ENCODE measurements at places on chromosomes 12 and 14.

- DNase-seq, result no peak
Measured at GRCh38 chr12:112564160-112564784, 145.5 kb downstream of the PTPN11 start.

DNA sequence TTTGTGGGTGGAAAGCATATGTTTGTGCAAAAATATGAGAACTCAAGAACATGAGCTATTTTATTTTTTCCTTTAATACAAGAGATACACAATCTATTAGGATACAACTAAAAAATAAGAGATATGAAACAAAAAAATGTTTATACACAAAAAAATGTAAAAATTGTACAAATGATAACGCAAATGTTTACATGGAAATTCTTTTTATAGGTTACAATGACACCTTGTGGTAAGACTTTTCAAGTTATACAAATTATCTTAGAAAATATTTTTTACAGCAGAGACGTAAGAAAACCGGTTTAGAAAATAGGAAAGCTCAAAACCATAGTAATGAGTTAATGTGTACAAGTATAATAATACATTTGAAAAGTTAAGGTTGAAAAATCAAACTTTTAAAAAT lies 25.5 kb downstream of the CEP83 start:
- DNase-seq, result no peak

- no peak for DNase-seq
Measured at GRCh38 chr14:53963320-53964227, 6.9 kb upstream of the BMP4 start.

- DNase-seq, result no peak
Measured at GRCh38 chr12:112987561-112987960, 9.2 kb downstream of the OAS2 start.

GRCh38 chr12:57835366-57836288 lies 10.9 kb downstream of the CTDSP2 start:
- DNase-seq, result no peak

DNA sequence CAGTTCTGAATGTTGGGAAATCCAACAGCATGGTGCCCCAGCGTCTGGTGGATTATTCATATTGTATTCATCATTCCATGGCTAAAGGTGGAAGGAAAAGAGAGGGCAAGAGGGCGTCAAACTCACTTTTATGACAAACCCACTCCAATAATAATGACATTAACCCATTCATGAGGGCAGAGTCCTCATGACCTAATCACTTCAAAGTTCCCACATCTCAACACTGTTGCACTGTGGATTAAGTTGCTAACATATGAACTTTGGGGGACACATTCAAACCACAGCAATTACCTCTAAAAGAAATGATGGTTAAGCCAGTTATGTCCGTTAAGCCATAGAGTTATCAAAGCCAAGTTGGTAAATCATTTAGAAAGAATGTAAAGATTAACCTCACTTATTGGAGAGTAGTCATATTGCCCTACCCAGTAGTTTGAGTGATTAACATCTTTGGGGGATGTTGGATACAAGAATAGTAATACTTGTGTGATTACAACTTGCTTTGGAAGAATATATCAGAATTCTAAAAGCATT lies 212.4 kb upstream of the FLRT2 start:
- DNase-seq, result no peak

GRCh38 chr12:57018906-57019305 lies 2.6 kb upstream of the TAC3 start:
- DNase-seq, result no peak

Measured in stimulated activated CD4-positive, alpha-beta T cell treated with anti-CD3 and anti-CD28 coated beads, Interleukin-2, amount 100 ng/mL, for 48 hours (primary cell).